ENCODE measurements at places on chromosomes 16 and 17. TPM values are rescaled to one million over a fixed set of nuclear protein-coding genes. Genes with fewer than 3 reads are reported as not detected.

GRCh38 chr17:82414548-82415281 is 3.4 kb upstream of the HEXD start:
- H3K27ac ChIP-seq: no peak overlapping the region
- DNase-seq: peak; percentile 64
- H3K4me1 ChIP-seq: peaks cover 15% of the 10 kb centered on the region
- H3K4me3 ChIP-seq: no peak overlapping the region
- H3K36me3 ChIP-seq: peaks cover 10% of the 10 kb centered on the region
- no peaks in the 10 kb centered on the region for H3K27me3 ChIP-seq

- H3K36me3 ChIP-seq: no peaks in the 10 kb centered on the region
- no peak for DNase-seq
- H3K4me1 ChIP-seq: peaks cover 29% of the 10 kb centered on the region
- no peak overlapping the region for H3K4me3 ChIP-seq
- H3K27ac ChIP-seq: no peak overlapping the region
- peaks cover 5% of the 10 kb centered on the region for H3K27me3 ChIP-seq
Measured at GRCh38 chr16:89174877-89175276, 3.3 kb downstream of the CDH15 start.

GRCh38 chr16:12162151-12162985 is 185.8 kb downstream of the SNX29 start:
- H3K36me3 ChIP-seq: no peaks in the 10 kb centered on the region
- no peak overlapping the region for H3K4me3 ChIP-seq
- H3K27ac ChIP-seq: no peak overlapping the region

DNA sequence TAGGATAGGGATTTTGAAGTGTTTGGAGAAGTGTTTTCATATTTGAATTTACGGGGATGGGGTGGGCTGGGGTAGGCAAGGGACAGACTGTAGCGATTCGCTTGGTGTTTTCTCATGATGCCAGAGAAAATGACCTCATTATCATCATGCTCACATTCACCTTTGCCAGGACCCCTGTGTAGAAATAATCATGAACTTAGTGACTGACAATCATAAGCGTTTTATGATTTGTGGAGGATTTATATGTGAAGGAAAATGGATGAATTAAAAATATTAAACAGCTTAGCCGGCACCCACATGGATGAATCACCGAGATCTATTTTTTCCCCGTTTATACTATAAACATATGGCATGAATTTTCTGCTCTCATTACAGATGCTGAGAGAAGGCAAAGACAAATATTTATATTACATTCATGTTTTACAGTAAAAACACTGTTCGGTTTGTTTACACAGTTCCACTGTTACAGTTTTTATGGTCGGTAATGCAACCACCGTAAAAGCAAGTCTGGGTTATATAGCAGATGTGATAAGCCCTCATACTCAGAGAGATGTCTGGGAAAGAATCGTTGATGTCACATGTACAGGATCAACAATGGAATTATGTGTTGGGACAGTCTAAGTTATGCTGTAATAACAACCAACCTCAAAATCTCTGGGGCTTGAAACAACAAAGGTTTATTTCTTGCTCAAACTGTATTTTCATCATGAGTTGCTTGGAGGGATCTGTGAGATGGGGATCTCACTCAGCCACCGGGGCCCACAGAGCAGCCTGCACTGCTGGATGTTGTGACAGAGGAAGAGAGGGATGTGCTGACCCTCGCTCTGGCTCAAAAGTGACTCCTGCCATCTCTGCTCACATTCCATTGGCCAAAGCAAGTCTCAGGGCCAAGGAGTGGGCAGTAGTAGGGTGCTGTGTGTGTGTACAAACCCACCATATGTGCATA is 85.1 kb downstream of the WWOX start:
- no peaks in the 10 kb centered on the region for H3K4me1 ChIP-seq
- DNase-seq: no peak
- no peak overlapping the region for H3K27ac ChIP-seq
- H3K36me3 ChIP-seq: no peaks in the 10 kb centered on the region

DNA sequence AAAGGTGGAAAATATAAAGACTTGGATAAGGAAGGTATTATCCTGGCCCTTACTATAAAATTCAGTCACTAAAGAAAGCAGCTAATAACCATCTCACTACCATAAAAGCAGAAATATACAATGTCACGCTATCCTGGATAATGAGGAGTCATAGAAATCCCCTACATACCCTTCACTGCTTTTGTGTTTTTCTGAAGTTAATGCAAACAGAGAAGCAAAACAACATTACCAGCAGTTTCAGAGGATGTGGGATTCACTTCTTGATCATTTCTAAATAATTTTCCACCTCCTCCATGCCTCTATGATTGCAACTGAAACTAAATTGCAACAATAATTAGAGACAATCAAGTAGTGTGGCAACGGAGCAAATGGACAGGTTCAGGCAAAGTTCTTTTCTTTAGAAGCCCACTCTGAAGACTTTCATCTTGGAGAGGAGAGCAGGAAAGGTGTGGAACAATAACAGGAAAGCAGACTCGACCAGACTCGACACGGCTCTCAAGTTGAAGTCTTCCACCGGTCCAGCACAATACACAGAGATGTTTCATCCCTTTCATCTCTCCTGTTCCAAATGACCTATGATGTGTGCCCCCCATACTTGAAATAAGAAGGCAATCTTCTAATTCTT is 10.2 kb downstream of the CYTH1 start:
- H3K27ac ChIP-seq: peak overlapping the region; percentile 86
- H3K27me3 ChIP-seq: no peaks in the 10 kb centered on the region
- peak overlapping the region; percentile 4 for H3K4me3 ChIP-seq
- H3K36me3 ChIP-seq: no peaks in the 10 kb centered on the region

GRCh38 chr17:48440669-48441068 is 10.7 kb upstream of the SKAP1 start:
- H3K4me1 ChIP-seq: peaks cover 93% of the 10 kb centered on the region
- H3K4me3 ChIP-seq: no peak overlapping the region
- DNase-seq: peak; percentile 55
- H3K27ac ChIP-seq: peak overlapping the region; percentile 87

DNA sequence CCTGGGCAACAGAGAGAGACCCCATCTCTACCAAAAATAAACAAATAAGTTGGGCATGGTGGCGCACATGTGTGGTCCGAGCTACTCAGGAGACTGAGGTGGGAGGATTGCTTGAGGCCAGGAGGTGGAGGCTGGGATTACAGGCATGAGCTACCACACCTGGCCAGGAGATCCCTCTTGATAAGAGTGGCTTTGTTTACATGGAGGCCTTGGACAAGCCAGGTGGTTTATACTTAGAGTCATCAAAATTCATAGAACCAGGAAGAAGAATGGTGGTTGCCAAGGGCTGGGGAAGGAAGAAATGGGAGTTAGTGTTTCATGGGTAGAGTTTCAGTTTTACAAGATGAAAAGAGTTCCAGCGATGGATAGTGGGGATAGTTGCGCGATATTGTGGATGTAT is 8.8 kb upstream of the ZFP1 start:
- peaks cover 9% of the 10 kb centered on the region for H3K4me1 ChIP-seq
- no peak overlapping the region for H3K4me3 ChIP-seq
- no peaks in the 10 kb centered on the region for H3K27me3 ChIP-seq
- no peaks in the 10 kb centered on the region for H3K36me3 ChIP-seq

- H3K36me3 ChIP-seq: peaks cover 71% of the 10 kb centered on the region
- no peak overlapping the region for H3K4me3 ChIP-seq
- no peaks in the 10 kb centered on the region for H3K27me3 ChIP-seq
- H3K4me1 ChIP-seq: peaks cover 80% of the 10 kb centered on the region
Measured at GRCh38 chr17:80272366-80272765, 11.7 kb downstream of the RNF213 start.

- no peaks in the 10 kb centered on the region for H3K36me3 ChIP-seq
- no peak overlapping the region for H3K4me3 ChIP-seq
- DNase-seq: no peak
- H3K4me1 ChIP-seq: no peaks in the 10 kb centered on the region
- no peak overlapping the region for H3K27ac ChIP-seq
- H3K27me3 ChIP-seq: no peaks in the 10 kb centered on the region
Measured at GRCh38 chr16:55184052-55184451, 140.0 kb upstream of the IRX6 start.

DNA sequence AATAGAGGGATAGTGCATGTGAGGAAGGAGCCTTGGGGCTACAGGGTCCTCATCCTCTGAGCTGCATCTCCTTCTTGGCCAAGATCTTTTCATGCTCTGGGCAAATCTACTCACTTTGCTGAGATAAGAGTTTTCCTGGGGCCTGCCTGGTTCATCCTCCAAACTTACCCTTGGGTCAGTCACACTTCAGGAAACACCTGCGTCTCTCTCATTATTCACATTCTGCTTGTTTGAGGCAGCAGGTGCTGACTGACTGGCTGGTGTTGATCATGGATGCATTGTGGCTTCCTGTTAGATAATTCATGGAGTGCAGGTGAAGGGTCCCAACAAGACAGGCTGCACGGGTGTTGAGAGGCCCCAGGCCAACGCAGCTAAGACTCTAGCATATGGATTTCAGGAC is 162.6 kb downstream of the SALL1 start:
- H3K4me3 ChIP-seq: no peak overlapping the region
- no peak overlapping the region for H3K27ac ChIP-seq
- H3K4me1 ChIP-seq: no peaks in the 10 kb centered on the region
- H3K27me3 ChIP-seq: no peaks in the 10 kb centered on the region
- DNase-seq: no peak
- no peaks in the 10 kb centered on the region for H3K36me3 ChIP-seq

DNA sequence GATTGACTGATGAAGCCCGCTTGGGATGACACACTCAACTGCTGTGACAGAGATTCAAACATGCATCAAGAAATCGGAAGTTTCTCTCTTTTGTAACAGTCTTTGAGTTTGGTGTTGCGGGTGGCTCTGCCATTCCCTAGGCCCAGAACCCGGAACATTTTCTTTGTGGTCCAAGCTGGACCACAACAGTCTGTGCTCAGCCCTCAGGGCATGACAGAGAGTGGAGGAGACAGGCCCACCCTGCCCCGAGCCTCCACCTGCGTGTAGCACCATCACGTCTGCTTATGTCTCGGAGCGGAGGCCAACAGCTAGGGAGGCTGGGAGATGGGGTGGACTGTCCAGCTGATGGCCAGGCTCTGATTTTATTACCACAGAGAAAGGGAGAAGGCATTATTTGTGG is 64.5 kb downstream of the SHISA6 start:
- H3K4me1 ChIP-seq: no peaks in the 10 kb centered on the region
- H3K27me3 ChIP-seq: no peaks in the 10 kb centered on the region
- no peak overlapping the region for H3K27ac ChIP-seq
- H3K4me3 ChIP-seq: no peak overlapping the region

The ABCA6 gene
- total RNA-seq: 0.75 TPM

The HLF gene
- 0.59 TPM for total RNA-seq

The AIPL1 gene
- not detected for total RNA-seq
